Hematopoietic multipotent progenitor cell treated with erythropoietin and hydrocortisone succinate and interleukin-3 and kit ligand, for 6 days (in vitro differentiated cells): ENCODE measurements at places on chromosomes 6 and 20.
A peak's percentile ranks its signal among the peaks of the same experiment; 100 is the strongest.

- no peak for DNase-seq
Measured at GRCh38 chr20:61391812-61392520, 139.9 kb downstream of the CDH4 start.

GRCh38 chr20:10469056-10469455 lies 34.0 kb downstream of the SLX4IP start:
- DNase-seq = no peak

DNA sequence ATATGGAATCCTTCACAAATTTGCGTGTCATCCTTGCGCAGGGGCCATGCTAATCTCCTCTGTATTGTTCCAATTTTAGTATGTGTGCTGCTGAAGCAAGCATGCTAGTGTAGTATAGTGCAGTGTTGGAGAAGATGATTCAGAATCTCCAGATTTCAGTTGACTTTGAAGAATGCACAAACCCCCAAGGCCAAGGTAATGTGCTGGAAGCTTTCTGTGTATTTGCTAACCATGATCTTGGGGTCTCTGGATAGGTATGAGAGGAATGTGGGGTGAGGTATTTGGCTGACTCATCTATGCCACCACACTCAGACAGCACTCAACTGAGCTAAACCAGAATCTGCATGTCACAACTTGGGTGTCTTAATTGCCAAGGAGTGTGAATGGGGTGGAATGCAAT lies 42.6 kb upstream of the DEK start:
- no peak for DNase-seq

DNA sequence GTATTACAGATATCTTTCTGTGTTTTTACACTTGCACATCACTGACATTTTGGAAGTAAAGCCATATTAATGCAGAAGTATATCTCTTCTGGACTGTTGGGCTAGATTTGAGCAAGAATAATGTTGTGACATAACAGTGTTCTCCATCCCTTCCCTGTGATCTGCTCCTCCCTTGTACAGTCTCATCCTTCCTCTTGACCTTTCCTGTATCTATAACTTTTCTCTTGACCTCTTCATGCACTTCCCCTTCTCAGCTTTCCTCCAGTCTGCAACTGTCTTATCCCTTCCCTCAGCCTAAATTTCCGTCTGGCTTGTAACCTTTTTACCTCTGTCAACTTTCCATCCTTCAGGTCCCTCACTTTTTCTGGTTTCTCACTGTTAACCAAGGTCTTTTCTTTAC lies 29.8 kb downstream of the NCOA3 start:
- DNase-seq = no peak

GRCh38 chr6:100514660-100515059 lies 49.9 kb upstream of the SIM1 start:
- DNase-seq = no peak

DNA sequence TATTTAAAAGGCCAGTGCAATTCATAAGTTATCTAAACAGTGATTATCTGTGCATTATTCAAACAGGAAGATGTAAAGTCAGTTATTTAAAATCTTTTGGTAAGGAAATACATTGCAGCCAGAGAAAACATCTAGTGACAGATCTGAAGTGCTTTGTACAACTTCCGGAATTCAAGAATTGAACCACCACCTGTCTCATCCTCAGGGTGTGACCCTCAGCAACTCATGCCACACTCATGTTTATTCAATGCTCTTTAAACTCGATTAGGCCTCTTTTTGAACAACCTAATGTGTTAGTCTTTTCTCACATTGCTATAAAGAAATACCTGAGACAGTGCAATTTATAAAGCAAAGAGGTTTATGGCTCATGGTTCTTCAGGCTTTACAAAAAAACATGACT lies 62.6 kb upstream of the GGTLC1 start:
- DNase-seq = no peak

DNA sequence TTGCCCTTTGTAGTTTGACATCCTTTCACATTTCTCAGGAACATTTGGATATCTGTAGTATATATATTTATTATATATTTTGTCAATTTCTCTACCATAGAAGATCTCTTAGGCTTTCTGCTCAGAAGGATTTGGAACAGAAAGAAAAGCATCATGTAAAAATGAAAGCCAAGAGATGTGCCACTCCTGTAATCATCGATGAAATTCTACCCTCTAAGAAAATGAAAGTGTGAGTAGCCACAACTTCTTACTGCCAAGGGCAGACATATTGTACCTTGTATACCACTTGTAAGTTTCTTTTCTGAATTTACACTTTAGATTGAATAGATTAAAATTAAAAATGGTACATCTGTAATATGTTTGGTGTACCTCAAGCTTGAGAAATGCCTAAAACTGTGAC lies 31.2 kb downstream of the TPX2 start:
- DNase-seq = no peak

- no peak for DNase-seq
Measured at GRCh38 chr6:125942672-125943527, 13.7 kb upstream of the HINT3 start.

DNA sequence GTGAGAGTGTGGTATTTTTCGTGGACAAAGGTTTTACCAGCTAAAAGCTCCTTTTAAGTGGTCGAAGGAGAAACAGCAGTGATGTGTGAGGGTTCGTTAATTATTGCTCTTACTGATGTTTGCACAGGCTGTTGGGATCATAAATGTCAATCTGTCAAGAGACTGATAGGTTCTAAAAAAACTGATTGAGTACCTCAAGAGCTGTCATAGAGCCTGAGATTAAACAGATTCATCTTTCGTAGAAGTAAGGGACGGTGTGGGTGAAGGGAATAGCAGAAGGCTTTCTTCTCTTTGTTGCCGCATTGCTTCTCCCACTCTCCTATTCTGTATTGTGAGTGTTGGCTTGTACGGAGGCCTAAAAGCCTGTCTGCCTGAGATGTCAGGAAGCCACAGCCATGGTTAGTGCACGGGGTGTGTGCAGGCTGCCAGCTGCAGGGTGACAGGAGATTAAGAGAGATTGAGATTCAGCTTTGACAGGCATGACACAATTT lies 291.0 kb downstream of the ZFAND3 start:
- DNase-seq = peak; percentile 15

GRCh38 chr6:25094726-25095125 lies 159.0 kb upstream of the RIPOR2 start:
- DNase-seq = no peak

DNA sequence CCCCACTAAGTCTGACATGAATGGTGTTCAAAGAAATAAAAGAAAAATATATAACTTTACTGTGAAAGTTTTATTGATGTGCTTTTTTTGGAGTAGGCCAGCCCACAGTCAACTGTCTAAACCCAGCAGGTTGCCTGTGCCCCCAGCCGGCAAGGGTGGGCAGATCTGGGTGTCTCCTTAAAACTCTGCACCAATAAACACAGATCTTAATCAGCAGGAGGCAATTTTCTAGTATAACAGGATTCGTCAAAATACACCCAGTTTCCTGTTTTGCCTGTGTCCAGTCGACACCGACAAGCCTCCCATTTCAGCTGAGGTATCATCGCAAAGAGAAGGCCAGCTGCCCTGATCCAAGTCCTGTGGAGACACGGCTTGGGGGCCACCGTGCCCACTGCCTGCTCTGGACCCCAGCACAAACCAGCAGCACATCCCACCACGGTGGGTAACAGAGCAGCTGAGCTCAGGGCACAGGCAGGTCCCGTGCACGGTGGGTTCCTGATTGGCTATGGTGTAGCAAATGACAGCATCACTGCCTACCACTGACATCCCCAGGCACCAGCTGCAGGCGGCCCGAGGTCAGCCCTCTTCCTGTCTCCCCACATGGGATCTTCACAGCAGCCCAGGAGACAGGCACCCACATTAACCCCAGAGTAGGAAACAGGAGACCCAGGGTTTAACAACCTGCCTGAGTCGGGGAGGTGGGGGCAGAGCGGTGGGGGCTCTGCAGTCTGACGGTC lies 15.7 kb downstream of the BMP7 start:
- DNase-seq = no peak

DNA sequence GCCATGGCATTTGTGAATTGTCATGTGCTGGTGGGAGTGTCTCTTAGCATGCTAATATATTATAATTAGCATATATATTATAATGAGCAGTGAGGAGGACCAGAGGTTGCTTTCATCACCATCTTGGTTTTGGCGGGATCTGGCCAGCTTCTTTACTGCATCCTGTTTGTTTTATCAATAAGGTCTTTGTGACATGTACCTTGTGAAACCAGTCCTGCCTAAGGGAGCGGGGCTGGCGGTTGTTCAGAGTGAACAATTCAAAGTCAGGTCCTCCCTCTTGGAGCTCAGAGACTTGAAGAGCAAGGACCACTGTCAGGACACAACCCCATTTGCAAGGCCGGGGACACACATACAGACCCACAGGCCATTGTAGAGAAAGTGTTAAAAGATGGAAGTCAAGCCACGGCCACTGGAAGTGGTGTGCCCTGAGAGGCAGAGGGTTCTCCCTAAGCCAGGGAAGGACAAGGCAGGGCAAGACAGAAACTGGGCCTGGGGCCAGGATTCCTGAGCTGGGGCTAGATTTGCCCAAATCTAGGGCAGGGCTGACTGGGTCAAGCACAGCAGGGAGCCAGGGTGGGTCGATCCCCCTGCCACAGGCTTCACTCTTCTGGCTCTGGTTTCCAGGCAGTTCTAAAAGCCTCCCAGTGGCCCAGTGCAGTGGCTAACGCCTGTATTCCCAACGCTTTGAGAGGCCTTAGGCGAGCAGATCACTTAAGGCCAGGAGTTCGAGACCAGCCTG lies 14.2 kb downstream of the SLC52A3 start:
- no peak for DNase-seq

GRCh38 chr6:36867471-36868224 lies 7.0 kb downstream of the PPIL1 start:
- no peak for DNase-seq

DNA sequence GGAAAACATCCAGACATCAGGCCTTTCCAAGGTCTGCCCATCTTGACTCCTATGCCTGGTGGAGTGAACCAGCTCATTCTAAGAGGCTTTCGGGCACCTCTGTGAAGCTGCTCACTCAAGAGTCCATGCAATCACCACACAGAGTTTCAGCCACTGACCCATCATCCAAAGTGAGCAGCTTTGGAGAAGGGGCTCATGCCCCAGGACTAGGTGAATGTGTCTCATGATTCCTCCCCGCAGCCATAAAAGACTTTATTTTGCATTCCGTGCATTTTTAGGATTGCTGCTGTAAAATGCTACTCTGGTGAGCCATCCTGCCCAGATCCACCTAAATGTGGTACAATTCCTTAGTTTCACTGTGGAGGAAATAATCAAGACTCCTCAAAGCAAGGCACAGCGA lies 44.5 kb upstream of the EZR start:
- DNase-seq = no peak

- DNase-seq = no peak
Measured at GRCh38 chr6:102525336-102525735, 1131.8 kb downstream of the GRIK2 start.

DNA sequence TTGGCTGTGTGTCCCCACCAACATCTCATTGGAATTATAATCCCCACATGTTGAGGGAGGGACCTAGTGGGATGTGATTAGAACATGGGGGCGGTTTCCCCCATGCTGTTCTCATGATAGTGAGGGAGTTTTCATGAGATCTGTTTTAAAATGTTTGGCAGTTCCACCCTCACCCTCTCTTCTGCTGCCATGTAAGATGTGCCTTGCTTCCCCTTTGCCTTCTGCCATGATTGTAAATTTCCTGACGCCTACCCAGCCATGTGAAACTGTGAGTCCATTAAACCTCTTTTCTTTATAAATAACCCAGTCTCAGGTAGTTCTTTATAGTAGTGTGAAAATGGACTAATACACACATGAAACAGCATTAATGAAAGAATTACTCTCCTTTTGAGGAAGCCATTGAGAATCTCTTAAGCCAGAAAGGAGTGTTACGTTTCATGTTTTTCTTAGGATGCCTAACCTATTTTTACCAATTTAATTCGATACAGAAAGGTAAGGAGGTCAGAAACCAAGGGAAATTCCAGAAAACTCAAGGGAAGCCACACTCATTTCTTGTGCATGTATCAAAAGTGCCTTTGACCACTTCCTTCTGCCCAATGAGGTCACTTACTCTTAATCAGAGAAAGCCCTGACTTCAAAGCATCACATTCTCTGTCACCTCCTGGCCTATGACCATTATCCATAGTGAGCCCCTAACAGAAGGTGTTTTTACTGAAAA lies 24.7 kb upstream of the HINT3 start:
- no peak for DNase-seq

- DNase-seq = no peak
Measured at GRCh38 chr6:168828035-168828434, 387.1 kb downstream of the SMOC2 start.

- no peak for DNase-seq
Measured at GRCh38 chr6:106729841-106730240, 100.5 kb downstream of the QRSL1 start.

- DNase-seq = no peak
Measured at GRCh38 chr6:116019428-116019827, 41.3 kb downstream of the FRK start.

- DNase-seq = no peak
Measured at GRCh38 chr20:52572687-52573086, 381.1 kb upstream of the ZFP64 start.

GRCh38 chr6:88709819-88710246 lies 253.6 kb downstream of the RNGTT start:
- no peak for DNase-seq

DNA sequence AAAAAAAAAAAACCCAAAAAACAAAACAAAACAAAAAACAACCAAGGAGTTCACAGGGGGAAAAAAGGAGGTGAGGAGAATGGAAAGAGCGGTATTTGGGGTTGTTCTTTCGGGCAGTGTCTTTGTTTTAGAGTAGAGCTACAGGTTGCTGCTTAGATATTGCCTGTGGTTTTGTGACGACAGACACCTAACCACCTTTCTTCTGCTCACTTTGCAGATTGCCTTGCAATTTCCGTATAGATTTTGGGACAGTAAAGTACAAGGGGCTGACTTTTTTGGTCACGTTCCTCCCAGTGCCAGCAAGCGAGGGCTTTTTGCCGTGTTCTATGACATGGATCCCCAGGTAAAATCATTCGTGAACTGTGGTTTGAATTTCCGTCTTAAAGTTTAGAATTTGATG lies 50.9 kb downstream of the DEK start:
- DNase-seq = no peak

DNA sequence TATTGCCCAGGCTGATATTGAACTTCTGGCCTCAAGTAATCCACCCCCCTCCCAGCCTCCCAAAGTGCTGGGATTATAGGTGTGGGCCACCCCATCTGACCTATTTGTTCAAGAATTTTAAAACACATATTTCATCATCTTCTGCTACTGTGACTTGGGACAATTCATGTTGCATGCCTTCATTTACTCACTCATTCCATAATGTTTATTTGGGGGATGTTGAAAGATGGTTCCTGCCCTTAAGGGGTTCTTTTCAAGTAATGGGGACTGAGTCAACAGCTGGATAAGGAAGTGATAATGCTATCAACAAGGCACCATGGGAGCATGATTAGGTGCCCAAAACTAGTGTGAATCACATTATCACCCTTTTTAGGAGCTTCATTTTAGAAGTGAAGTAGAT lies 62.0 kb downstream of the CRYBG1 start:
- DNase-seq = no peak

- DNase-seq = no peak
Measured at GRCh38 chr20:50247196-50248094, 56.8 kb downstream of the CEBPB start.

- no peak for DNase-seq
Measured at GRCh38 chr6:56293781-56294180, 46.4 kb upstream of the COL21A1 start.
